ENCODE measurements at places on chromosomes 6 and 20.
A peak's percentile ranks its signal among the peaks of the same experiment; 100 is the strongest.

- DNase-seq, result peak; percentile 8
- peaks cover 6% of the 10 kb centered on the region for H3K4me1 ChIP-seq
- no peak overlapping the region for H3K27ac ChIP-seq
- no peak overlapping the region for H3K4me3 ChIP-seq
These were observed 79.5 kb upstream of the PBOV1 start for GRCh38 chr6:138297761-138298298.

- no peak overlapping the region for H3K4me3 ChIP-seq
- no peak overlapping the region for H3K27ac ChIP-seq
- H3K36me3 ChIP-seq, result no peaks in the 10 kb centered on the region
These were observed 601.9 kb downstream of the HTR1B start for GRCh38 chr6:76861403-76861802.

DNA sequence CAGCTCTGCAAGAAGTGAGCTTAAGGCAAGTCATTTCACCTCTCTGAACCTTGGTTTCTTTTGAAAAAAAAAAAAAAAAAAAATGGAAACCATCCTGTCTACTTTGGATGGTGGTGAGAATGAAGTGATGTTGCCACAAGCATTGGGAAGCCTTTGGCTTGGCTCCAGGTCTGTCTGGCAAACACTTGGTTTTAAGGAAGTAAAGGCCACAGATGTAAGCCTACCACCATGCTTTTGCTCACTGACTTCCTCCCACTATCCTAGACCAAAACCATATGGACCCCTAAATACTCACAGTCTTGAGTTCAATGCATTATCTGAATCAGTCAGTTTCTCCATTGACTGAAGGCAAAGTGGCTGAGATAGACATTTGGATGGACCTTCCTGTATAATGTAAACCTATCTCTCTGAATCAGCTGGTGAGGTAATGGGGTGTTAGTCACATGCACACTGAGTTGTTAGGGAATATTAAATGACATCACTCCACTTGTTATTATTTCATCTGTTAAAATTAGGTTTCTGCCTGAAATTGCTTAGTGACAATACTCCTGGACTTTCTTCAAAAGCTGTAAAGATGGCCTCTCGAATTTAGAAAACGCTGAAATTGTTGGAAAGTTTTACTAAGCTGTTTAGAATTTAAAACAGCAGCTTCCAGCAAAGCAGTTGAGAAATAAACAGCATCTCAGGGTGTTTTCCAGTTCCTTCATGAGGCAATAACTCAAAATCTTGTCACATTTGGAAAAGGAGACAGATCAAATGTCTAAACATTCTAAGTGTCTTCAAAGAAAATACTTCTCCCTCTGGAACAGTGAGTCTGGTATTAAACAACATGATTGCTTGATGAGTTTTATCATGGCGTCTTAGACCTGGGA is 833.5 kb downstream of the DHX35 start:
- H3K27ac ChIP-seq, result no peak overlapping the region
- H3K36me3 ChIP-seq, result no peaks in the 10 kb centered on the region
- H3K27me3 ChIP-seq, result no peaks in the 10 kb centered on the region
- no peak overlapping the region for H3K4me3 ChIP-seq
- H3K4me1 ChIP-seq, result no peaks in the 10 kb centered on the region

GRCh38 chr20:10537850-10538480 is 102.9 kb downstream of the SLX4IP start:
- no peaks in the 10 kb centered on the region for H3K36me3 ChIP-seq
- H3K27ac ChIP-seq, result no peak overlapping the region
- H3K4me1 ChIP-seq, result peaks cover 17% of the 10 kb centered on the region
- DNase-seq, result no peak

- peaks cover 28% of the 10 kb centered on the region for H3K4me1 ChIP-seq
- no peaks in the 10 kb centered on the region for H3K27me3 ChIP-seq
- no peak for DNase-seq
- H3K27ac ChIP-seq, result no peak overlapping the region
- peaks cover 9% of the 10 kb centered on the region for H3K36me3 ChIP-seq
- no peak overlapping the region for H3K4me3 ChIP-seq
These were observed 7.9 kb downstream of the MAP3K4 start for GRCh38 chr6:160999516-160999915.

DNA sequence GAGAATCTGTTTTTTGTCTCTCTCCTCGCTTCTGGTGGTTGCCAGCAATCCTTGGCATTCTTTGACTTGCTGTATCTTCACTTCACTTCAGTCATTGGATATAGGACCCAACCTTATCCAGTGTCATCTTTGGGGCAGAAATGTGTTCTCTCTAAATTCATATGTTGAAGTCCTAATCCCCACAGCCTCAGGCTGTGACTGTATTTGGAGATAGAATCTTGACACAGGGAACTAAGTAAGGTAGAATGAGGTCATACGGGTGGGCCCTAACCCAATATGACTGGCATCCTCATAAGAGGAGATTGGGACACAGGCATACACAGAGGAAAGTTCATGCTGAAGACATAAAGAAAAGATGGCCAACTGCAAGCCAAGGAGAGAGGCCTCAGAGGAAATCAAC is 51.9 kb upstream of the TPD52L1 start:
- H3K36me3 ChIP-seq, result no peaks in the 10 kb centered on the region
- peaks cover 5% of the 10 kb centered on the region for H3K27me3 ChIP-seq
- DNase-seq, result no peak
- no peak overlapping the region for H3K27ac ChIP-seq
- H3K4me1 ChIP-seq, result peaks cover 10% of the 10 kb centered on the region

DNA sequence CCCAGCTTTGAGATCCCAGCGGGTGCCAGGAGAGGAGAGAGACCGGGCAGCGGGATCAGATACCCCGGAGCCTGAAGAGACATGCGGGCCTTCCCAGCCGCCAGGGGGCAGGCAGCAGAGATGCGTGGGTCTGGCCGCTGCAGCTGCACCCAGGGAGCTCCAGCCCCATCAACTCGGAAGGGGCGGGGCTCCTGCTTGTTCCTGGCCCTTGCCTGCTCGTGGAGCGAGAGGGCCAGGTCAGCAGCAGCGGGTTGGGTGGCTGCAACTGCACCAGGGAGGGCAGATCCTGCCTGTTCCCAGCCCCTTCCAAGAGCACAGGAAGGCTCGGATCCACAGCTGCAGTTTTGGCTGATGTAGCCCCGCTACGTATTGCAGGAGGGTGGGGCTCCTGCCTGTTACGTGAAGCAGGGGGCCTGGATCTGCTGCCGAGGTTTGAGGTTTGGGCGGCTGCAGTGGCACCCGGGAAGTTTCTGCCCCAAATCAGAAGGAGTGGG is 532.8 kb downstream of the RFPL4B start:
- no peak overlapping the region for H3K27ac ChIP-seq
- no peaks in the 10 kb centered on the region for H3K27me3 ChIP-seq
- peak overlapping the region; percentile 36 for H3K4me3 ChIP-seq
- no peaks in the 10 kb centered on the region for H3K36me3 ChIP-seq
- DNase-seq, result peak; percentile 31
- H3K4me1 ChIP-seq, result no peaks in the 10 kb centered on the region

- no peak overlapping the region for H3K4me3 ChIP-seq
- no peaks in the 10 kb centered on the region for H3K27me3 ChIP-seq
- no peak overlapping the region for H3K27ac ChIP-seq
- H3K36me3 ChIP-seq, result no peaks in the 10 kb centered on the region
These were observed 16.4 kb downstream of the GMDS start for GRCh38 chr6:2229039-2229438.

DNA sequence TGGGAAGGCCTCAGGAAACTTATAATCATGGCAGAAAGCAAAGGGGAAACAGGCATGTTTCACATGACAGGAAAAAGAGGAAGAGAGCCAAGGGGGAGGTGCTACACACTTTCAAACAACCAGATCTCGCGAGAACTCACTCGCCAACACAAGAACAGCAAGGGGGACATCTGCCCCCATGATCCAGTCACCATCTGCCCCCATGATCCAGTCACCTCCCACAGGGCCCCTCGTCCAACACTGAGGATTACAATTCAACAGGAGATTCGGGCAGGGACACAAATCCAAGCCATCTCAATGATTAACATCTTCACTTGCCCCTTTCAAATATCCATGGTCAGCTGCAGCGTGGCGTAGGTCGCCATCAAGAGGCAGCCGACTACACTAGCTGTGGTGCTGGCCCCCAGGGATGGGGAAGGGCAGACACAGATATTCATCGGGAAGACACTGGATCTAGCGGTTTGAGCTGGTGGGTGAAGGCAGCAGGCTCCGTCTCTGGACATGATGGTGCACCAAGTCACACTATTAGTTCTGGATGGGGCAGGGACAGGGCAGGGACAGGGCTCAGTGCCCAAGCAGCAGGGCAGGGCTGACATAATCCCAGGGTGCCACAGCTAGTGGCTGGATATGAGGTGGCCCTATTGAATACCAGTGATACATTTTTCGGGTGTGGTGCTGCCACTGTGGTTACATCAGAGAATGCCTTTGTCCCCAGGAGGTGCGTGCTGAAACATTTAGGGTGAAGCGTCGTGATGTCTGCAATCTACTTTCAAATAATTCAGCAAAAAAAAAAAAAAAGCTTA is 31.6 kb downstream of the TUBB2B start:
- H3K27ac ChIP-seq, result no peak overlapping the region
- DNase-seq, result peak; percentile 31
- H3K4me3 ChIP-seq, result no peak overlapping the region
- H3K27me3 ChIP-seq, result peaks cover 6% of the 10 kb centered on the region

GRCh38 chr6:5680095-5680494 is 326.6 kb downstream of the NRN1 start:
- no peak overlapping the region for H3K27ac ChIP-seq
- DNase-seq, result no peak
- H3K4me3 ChIP-seq, result no peak overlapping the region
- H3K27me3 ChIP-seq, result no peaks in the 10 kb centered on the region
- H3K4me1 ChIP-seq, result peaks cover 23% of the 10 kb centered on the region

GRCh38 chr20:57849521-57850215 is 139.9 kb upstream of the PMEPA1 start:
- DNase-seq, result no peak
- no peak overlapping the region for H3K27ac ChIP-seq
- H3K36me3 ChIP-seq, result no peaks in the 10 kb centered on the region
- no peaks in the 10 kb centered on the region for H3K4me1 ChIP-seq
- H3K4me3 ChIP-seq, result no peak overlapping the region
- H3K27me3 ChIP-seq, result peaks cover 2% of the 10 kb centered on the region

DNA sequence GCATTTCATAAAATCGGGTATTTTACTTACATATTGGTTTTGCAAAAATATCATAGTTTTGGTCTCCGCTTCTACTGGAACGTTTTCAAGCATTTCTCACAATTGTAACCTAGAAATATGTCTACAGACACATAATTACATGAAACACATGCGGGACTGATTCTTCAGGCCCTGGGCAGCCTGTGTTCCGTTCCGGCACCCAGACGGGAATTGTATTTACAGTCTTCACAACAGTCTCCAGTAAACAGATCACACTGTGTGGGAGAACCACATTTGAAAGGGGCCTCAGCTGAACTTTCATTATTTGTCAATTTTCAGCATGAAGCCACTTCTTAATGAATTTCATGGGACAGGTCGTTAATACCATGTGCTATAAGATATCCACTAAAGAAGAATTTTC is 196.9 kb downstream of the DST start:
- H3K27me3 ChIP-seq, result no peaks in the 10 kb centered on the region
- DNase-seq, result no peak
- no peaks in the 10 kb centered on the region for H3K36me3 ChIP-seq
- H3K4me1 ChIP-seq, result no peaks in the 10 kb centered on the region
- H3K4me3 ChIP-seq, result no peak overlapping the region
- no peak overlapping the region for H3K27ac ChIP-seq

GRCh38 chr6:97901531-97901930 is 618.5 kb upstream of the MMS22L start:
- H3K27ac ChIP-seq, result no peak overlapping the region
- H3K4me1 ChIP-seq, result no peaks in the 10 kb centered on the region
- DNase-seq, result no peak
- no peak overlapping the region for H3K4me3 ChIP-seq
- H3K36me3 ChIP-seq, result no peaks in the 10 kb centered on the region

DNA sequence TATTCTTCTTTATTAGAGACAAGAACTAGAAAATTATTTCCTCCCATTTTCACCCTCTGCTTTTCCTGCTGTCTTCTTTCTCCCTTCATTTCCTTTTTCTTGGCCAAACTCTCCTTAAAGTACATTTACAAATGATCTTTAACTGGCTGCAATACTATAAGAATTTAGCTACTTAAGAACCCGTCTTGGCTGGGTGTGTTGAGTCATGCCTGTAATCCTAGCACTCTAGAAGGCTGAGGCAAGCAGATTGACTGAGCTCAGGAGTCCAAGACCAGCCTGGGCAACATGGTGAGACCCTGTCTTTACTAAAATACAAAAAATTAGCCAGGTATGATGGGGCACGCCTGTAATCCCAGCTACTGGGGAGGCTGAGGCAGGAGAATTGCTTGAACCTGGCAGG is 39.3 kb upstream of the SRPK1 start:
- H3K27ac ChIP-seq, result no peak overlapping the region
- H3K4me3 ChIP-seq, result no peak overlapping the region
- H3K27me3 ChIP-seq, result peaks cover 12% of the 10 kb centered on the region
- H3K4me1 ChIP-seq, result no peaks in the 10 kb centered on the region
- H3K36me3 ChIP-seq, result no peaks in the 10 kb centered on the region

DNA sequence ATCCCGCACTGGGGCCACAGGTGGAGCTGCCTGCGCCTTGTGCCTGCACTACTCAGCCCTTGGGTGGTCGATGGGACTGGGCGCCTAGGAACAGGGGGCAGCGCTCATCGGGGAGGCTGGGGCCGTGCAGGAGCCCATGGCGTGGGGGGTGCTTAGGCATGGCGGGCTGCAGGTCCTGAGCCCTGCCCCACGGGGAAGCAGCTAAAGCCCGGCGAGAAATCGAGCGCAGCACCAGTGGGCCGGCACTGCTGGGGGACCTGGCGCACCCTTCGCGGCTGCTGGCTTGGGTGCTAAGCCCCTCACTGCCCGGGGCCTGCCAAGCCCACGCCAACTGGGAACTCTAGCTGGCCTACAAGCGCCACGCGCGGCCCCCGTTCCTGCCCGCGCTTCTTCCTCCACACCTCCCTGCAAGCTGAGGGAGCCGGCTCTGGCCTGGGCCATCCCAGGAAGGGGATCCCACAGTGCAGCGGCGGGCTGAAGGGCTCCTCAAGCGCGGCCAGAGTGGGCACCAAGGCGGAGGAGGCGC is 5.8 kb downstream of the HIVEP1 start:
- no peak overlapping the region for H3K4me3 ChIP-seq
- H3K4me1 ChIP-seq, result peaks cover 81% of the 10 kb centered on the region
- no peak overlapping the region for H3K27ac ChIP-seq
- peaks cover 80% of the 10 kb centered on the region for H3K36me3 ChIP-seq

DNA sequence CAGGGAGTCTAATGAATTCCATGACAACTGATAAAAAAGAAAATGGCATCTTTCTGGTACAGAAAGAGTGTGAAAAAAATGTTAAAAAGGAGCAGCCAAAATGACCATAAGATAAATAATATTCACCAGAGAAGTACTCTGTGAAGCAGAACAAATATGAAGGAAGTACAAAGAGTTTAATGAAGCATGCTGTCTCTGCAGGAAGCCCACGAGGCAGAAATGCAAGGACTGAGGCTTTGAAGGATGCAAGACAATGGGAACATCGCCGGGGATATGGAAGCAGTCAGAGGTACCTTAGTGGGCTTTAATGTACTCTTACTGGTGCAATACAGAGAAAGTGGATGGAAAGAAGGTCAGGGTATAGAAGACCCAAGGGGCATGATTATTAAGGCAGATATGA is 50.7 kb downstream of the NOX3 start:
- no peaks in the 10 kb centered on the region for H3K27me3 ChIP-seq
- H3K27ac ChIP-seq, result no peak overlapping the region
- no peaks in the 10 kb centered on the region for H3K36me3 ChIP-seq
- no peak overlapping the region for H3K4me3 ChIP-seq

GRCh38 chr6:69861986-69862385 is 4.4 kb upstream of the COL19A1 start:
- no peak overlapping the region for H3K27ac ChIP-seq
- H3K36me3 ChIP-seq, result no peaks in the 10 kb centered on the region
- no peak overlapping the region for H3K4me3 ChIP-seq
- no peak for DNase-seq
- peaks cover 3% of the 10 kb centered on the region for H3K4me1 ChIP-seq

- H3K36me3 ChIP-seq, result no peaks in the 10 kb centered on the region
- H3K27me3 ChIP-seq, result no peaks in the 10 kb centered on the region
- H3K4me1 ChIP-seq, result no peaks in the 10 kb centered on the region
- DNase-seq, result no peak
- no peak overlapping the region for H3K27ac ChIP-seq
- H3K4me3 ChIP-seq, result no peak overlapping the region
These were observed 616.4 kb upstream of the AGPAT4 start for GRCh38 chr6:161890133-161890831.

Data from activated naive CD4-positive, alpha-beta T cell treated with anti-CD3 and anti-CD28 coated beads for 36 hours (primary cell).